DMS 273 treated with DMSO at 0.1 percent for 48 hours (cell line): ENCODE measurements at places on chromosomes 5 and 9.

DNA sequence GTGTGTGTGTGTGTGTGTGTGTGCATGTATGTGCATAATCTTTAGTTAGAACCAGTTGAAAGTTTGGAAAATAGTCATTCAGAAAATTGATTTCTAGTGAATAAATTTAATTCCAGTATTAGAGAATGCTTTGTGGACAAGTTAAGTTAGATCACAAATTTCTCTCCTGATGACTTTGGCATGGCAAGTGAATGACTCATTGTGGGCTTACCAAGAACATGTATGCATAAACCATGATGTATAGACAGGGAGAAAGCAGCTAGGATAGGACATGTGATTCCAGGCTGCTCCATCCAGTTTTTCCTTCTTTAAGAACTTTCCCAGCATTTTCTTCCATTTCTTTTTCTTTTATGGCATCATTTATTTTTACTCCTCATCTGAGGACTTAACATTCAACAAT is 85.7 kb upstream of the SGCD start:
- no peak for DNase-seq

- DNase-seq, result no peak
Measured at GRCh38 chr5:120803282-120803681, 339.2 kb downstream of the PRR16 start.

- DNase-seq, result no peak
Measured at GRCh38 chr9:129331772-129332500, 153.9 kb upstream of the IER5L start.

DNA sequence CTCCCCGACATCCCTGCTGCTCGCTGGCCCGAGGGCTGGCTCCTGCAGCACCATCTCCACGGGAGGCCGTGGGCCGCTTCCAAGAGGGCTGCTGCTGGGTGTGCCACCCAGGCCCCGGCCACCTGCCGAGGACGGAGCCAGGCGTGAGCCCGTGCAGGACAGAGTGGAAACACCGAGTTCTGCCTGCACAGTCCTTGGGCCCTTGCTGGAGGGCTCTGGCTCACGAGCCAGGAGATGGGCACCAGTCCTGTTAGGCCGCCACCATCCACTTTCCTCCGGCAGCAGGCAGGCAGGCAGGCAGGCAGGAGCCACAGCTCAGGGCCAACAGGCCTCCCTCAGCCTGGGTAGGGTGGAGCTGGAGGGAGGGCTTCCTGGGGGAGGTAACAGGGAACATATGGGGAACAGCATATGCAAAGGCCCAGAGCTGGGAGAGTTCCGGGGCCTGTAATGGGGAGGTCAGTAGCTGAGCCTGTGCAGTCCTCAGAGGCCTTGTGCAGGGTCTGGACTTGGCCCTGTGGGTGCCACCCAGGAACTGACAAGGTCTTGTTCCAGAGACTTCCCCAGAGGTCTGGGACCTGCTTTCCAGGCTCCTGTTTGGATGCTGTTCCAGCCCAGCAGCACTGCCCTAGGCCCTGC is 31.9 kb downstream of the RXRA start:
- no peak for DNase-seq

- DNase-seq, result no peak
Measured at GRCh38 chr5:999724-1000123, 8.9 kb upstream of the NKD2 start.

- DNase-seq, result no peak
Measured at GRCh38 chr9:9631284-9631683, 981.5 kb downstream of the PTPRD start.

DNA sequence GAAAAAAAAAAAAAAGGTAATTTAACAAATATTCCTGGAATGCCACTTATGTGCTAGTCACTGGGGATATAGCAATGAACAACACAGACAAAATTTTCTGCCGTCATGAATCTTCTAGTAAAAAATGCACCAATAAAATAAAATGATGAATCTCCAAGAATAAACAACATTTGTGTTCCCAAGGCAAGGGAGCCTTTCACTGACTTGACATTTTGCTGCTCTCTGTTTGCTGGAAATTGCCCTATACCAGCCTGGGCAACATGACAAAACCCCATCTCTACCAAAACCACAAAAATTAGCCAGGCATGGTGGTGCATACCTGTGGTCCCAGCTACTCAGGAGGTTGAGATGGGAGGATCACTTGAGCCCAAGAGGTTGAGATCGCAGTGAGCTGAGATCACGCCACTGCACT is 64.5 kb upstream of the ERBIN start:
- no peak for DNase-seq

DNA sequence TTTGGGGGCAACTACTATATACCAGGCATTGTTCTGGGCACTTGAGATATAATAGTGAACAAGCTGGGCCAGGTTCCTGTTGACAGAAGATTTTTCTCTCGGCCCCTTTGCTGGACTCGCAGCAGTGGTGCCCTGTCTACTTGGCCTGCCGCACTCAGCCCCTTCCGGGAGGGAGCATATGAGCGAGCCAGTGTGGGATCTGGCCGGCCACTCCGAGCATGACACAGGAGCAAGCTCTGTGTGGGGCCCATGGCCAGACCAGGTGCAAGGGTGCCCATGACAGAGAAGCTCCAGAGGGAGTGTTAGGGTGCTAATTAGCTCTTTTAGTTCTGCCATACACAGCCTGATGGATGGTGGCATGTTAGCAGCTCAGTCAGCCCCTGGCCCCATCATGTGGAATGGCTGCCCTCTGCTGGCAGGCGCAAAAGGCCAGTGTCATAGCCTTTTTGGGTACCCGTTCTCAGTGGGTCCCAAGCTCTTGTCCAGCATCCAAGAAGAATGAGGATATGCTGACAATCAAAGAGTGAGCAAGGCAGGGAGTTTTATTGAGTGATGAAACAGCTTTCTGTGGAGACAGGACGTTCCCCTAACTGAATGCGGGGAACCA is 9.3 kb upstream of the KIF4B start:
- DNase-seq, result no peak

- DNase-seq, result no peak
Measured at GRCh38 chr9:127133739-127134167, 11.3 kb upstream of the ANGPTL2 start.

DNA sequence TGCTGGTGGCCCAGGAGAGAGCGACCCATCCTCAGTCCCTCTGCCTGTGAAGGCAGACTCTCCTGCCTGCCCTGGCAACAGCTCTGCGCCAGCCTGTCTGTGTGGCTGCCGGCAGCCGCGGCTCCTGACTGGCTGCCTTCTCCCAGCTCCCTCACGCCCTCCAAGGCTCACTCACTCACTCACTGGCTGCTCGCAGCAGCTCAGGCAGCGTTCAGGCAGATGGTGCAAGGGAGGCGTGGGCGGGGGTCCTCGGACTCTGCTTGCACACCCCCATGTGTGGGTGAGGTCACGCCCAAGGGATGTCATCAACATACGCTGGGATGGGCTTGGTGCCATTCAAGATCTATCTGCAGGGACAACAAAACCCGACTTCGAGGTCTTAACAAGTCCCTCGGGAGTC is 66.7 kb downstream of the DAB2IP start:
- peak; percentile 45 for DNase-seq

DNA sequence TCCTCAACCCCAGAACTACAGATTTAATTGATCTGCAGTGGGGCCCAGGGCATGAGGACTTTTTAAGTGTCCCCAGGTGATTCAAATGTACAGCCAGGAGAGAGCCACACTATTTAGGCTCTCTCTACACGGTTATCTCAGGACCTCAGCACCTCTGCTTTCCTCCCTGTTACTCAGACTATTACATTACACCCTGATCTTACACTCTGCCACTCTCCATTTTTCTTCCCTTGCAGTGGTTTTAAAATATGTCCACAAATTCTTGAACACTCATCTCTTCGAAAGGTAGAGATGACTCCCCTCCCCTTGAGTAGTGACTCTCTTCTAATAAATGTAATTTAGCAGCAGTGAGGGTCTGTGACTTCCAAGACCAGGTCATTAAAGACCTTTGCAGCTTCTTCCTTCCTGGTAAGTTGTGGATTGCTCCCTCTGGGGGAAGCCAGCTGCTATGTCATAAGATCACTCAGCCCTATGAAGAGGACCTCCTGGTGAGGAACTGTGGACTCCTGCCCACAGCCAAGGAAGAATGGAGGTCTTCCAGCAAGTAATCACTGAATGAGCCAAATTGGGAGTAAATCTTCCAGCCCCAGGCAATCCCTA is 87.5 kb upstream of the SSBP2 start:
- no peak for DNase-seq

DNA sequence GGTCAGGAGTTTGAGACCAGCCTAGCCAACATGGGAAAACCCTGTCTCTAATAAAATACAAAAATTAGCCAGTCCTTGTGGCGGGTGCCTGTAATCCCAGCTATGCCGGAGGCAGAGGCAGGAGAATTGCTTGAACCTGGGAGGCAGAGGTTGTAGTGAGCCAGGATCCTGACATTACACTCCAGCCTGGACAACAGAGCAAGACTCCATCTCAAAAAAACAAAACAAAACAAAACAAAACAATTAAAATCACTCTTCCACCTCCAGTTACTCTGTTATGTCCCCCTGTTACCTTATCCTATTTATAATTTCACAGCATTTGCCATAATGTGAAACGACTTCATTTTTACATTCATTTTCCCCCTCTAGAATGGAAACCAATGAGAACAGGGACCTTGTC is 54.4 kb downstream of the CXXC5 start:
- DNase-seq, result no peak

DNA sequence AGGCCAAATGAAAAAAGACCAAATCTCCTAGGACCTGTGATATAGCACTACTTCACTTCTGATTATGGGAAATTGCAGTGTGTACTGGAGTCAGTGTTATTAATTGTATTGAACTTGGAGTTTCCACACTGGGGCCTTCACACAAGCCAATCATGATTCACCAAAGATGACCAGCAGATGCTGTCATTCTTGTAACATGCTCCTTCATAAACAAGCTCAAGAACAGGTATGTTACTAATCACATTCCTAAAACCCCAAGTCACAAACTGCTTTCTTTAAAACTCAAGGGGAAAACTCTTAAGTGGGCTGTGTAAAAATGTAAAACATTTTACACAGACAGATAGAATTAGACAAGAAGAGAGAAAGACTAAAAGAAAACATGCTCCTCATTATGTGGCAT is 5.6 kb downstream of the KLHL3 start:
- no peak for DNase-seq

DNA sequence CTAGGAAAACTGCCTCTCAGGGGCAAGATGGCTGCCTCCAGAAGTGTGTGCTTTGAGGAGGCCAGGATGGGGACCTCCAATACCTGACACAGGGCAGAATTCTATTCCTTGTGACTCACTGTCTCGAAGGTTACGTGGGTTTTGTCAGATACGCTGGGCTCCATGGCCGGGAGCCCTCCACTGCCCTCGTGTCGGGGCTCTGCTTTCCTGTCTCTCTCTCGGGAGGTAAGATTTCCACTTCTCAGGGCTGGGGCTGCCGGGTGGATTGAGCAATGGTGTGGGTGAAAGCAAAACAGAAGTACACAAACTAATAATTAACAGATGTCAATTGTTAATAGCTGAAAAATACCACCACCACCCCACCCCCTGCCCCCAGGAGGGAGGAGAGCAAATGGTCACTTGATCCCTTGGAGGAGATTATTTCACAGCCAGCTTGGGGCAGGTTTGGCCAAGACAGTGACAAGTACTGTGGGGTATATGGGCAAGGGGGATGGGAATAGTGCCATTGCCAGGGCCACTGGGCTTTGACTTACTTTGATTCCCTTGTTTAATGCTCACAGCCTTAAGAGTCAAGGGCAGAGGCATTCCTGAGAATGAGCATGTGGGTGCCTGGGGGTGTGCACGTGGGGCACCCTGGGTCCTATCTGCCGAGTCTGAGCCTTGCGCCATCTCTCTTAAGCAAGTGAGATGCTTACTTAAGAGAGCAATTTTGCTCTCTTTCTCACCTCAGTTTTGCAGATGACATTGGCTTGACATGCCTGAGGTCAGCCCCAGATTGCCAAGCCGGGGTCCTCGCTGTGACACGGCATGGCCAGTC is 28.8 kb upstream of the DAB2IP start:
- DNase-seq, result no peak

GRCh38 chr9:110077925-110078324 is 130.0 kb downstream of the C9orf152 start:
- DNase-seq, result no peak

DNA sequence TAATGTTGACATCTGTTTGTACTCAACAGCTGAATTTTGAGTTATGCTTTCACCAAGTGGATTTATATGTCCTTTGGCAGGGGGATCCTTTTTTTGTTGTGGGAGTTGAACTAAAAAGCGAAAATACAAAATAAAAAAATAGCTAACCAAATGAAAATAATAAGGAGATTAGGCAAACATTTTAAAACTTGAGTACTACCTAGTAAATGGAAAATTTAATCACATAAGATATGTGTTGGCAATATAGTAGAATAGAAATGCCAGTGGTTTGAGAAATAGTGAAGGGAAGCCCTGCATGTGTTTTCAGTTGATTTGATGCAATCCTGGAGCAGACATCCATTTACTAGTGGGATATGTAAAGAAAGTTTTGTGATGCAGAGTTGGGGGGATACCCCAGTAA is 98.0 kb downstream of the RASGRF2 start:
- DNase-seq, result no peak

DNA sequence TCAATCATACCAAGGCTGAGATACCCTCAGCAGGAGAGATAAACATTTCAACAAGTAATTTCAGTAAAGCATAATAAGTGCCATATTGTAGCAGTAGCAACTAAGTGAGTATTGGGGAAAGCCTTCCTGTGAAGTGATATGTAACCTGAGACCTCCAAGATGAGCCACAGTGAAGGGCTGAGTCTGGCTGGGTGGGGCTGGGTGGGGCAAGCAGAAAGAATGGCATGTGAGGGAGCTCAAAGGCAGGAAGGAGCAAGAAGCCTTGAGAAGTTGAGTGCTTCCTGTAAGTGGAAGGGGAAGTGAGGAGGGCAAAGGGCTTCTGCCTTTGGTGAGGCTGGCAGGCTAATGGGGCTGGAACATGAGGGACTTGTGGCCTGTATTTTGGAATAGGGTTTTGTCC is 19.7 kb upstream of the ASTN2 start:
- DNase-seq, result no peak

DNA sequence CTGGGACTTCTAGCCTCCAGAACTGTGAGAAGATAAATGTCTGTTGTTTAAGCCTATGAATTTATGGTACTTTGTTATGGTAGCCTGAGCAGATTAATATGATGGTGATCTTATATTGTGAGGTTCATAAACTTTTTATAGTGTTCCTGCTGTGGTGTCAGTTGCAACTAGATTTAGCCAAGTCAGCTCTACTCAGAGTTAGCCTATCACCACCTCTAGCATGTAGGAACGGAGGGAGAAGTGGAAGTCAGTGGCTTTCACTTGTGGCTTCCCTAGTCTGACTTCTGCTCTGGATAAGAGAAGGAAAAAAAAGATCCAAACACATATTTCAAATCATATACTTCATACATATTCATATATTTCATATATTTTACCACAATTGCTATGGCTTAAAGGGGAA is 6.6 kb downstream of the POC5 start:
- DNase-seq, result no peak

DNA sequence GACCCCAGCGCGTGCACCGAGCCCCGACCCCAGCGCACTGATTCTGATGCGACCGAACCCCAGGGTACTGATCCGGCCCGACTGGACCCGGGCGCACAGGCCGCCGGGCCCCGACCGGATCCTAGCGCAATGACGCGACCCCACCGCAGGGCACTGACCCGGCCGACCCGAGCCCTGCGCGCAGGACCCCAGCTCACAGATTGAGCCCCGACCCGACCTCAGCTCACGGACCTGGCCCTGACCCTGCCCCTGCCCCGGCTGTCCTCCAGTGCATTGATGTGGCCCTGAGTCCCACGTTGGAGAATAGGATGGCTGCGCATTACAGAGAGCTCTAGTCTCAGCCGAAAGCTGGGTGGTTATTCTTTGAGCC is 438 bp downstream of the TRIP13 start:
- DNase-seq, result no peak
